Right lobe of liver (tissue), 6 donors: ENCODE measurements at places on chromosomes 2 and 18.

DNA sequence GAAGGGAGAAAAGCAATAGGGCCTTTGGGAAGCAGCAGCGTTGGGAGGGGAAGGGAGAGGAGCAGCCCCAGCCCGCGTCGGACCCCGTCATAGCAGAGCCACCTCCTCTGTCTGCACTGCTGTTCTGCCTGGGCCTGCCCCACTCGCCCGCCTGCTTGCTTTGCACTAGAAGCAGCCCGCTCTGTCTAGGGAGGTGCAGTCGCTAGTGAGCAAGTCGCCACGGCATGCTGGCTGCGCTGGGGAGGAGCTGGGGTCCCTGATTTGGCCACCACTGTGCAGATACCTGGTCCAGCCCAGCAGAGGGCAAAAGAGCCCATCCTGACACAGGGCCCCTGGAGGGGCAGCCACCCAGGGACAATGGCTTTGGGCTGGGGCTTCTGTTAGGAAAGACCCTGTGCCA lies 8.0 kb upstream of the TMEM214 start:
- DNase-seq: no peak

DNA sequence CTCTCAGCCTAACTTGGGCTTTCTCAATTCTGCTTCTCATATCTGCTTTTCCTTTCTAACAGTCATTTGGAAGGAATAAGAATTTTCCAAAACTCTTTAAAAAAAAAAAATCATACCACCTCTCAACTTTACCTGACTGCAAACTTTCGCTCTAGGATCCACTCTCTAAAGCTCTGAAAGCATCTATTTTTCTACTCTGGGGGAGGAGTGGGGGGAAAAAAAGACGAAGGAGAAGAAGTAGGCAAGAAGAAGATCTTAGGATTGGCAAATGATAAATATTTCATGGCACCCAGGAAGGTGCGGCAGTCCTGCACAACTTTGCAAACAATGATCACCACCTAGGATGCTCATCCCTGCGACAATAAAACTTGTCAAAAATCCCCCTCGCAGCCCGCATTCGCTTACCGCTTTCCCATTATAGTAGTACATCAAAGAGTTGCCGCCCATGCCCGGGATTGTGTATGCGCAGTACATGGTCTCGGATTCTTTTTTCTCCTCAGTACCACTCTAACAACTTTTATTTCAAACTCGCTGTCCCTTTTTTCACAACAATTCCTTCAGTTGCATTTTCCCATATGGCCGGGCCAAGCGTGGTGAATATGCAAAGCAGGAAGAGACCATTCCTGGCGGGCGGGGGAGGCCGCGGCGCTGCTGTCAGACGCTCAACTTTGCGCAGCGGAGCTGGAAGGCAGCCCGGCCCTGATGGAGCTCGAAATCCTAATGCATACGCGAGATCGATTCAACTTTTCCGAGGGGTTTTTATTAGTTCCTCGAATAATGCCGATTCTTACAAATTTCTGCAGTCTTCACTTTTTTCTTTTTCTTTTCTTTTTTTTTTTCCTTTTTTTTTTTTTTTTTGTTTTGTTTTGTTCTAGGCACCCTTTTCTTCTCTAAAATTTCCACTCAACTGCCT lies 266.5 kb downstream of the TCF4 start:
- peak; percentile 77 for DNase-seq

DNA sequence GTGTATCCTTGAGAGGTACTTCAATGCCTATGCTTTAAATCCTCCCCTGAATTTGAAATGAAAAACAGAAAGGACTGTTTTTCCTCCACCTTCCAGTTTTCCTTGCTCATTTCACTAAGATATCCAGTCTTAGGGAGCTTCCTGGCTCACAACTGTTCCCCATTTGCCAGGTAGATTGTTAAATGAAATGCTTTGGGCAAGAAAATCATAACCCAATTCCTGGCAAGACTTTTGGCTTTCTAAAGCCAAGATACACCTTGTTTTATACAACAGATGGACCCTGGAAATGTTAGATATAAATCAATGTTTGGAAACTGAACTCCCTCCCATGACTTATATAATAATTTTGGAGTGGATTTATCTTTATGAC lies 3.6 kb upstream of the CHMP3 start:
- no peak for DNase-seq

DNA sequence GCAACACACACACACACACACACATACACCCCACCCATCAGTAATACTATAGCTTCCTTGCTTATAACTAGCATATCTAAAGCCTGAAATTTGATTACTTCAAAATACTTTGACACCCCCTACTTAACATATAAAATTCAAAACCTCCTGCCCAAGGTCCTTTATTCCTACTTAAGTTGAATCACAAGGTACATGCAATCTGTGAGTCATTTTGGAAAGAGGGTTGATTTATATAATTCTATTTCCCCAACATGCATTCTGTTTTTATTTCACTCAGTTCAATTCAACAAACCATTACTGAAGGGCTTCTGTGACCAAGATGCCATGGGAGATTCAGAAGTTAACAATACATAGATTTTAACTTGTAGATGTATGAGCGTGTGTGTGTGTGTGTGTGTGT lies 420.7 kb downstream of the METTL4 start:
- DNase-seq: no peak

- no peak for DNase-seq
Measured at GRCh38 chr18:31498574-31499524, 872 bp downstream of the DSG2 start.

DNA sequence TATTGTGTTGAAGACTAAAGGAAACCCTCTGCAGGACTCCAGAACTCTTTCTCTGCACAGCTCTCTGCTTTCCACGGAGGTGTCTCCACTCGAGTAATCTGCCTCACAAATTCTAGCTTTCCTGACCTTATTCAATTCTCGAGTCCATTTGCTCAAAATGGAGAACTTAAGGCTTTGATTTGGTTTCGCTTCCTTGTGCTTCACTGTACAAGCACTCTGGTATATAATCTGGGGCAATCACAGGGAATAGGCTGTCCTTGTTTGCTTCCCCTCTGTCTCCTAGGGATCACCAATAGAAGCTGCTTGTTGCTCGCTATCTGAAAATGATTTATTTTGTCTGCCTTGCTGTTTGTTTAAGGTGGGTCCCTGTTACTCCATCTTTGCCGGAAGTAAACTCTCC lies 129.1 kb upstream of the DOCK10 start:
- DNase-seq: no peak

GRCh38 chr18:35239314-35239713 lies 1.5 kb upstream of the ZNF397 start:
- no peak for DNase-seq

- DNase-seq: no peak
Measured at GRCh38 chr18:64295839-64296238, 147.0 kb upstream of the LINC00305 start.

DNA sequence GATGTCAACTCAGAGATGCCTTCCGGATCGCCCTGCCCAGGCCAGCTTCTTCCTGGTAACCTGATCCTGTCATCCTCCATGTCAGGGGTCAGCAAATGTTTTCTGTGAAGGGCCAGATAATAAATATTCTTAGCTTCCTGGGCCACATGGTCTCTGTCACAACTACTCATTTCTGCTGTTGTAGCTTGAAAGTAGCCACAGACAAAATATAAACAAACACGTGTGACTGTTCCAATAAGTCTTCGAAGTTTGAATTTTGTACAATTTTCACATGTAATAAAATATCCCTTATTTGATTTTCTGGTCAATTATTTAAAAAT lies 35.8 kb downstream of the ANXA4 start:
- DNase-seq: no peak

- DNase-seq: no peak
Measured at GRCh38 chr2:54424555-54425163, 31.5 kb upstream of the SPTBN1 start.

GRCh38 chr2:227826019-227826521 lies 12.4 kb downstream of the CCL20 start:
- DNase-seq: no peak

DNA sequence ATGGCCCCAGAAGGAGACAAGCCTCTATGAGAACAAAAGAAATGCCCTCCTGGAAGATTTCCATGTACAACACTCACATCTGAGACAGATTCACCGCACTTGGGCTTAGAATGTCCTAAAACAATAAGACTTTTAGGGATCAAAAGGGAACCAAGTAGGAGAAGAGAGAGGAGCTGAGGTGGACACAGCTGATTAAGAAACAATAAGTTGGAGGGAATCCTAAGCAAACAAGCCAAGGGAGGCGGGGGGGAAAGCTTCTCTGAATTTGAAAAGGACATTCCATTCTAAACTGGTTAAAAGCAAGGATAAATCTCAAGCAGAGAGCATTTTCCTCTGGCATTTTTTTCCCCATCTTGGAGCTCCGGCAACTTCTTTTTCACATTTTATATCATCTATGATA lies 9.9 kb downstream of the ACVR1 start:
- DNase-seq: no peak

GRCh38 chr2:48278590-48278989 lies 251.4 kb upstream of the STON1 start:
- DNase-seq: no peak

GRCh38 chr2:49296107-49296867 lies 142.0 kb upstream of the FSHR start:
- no peak for DNase-seq

DNA sequence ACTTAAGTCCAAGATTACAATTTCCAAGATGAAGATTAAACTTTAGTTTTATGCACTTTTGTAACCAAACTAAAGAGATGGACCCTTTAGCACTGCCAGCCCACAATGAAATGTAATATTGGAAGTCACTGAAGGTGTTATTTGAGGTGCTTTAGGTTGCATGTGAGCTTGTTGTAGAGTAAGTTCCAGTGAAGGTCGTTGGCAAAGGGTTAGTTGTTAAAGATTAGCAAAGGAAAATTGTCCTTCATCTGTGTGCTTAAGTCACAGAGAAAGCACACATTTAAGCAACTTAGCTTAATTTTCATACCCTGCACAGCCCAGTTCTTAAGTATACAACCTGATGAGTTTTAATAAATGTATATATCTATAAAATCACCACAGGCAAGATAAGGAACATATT lies 46.7 kb downstream of the MGAT5 start:
- DNase-seq: no peak
